Activated CD4-positive, alpha-beta T cell treated with anti-CD3 and anti-CD28 coated beads, Interleukin-2, amount 50 U/mL, for 48 hours (primary cell): ENCODE measurements at places on chromosomes 12 and 14.
A peak's percentile ranks its signal among the peaks of the same experiment; 100 is the strongest.

GRCh38 chr14:92944976-92945375 lies 22.0 kb downstream of the CHGA start:
- no peak for DNase-seq

DNA sequence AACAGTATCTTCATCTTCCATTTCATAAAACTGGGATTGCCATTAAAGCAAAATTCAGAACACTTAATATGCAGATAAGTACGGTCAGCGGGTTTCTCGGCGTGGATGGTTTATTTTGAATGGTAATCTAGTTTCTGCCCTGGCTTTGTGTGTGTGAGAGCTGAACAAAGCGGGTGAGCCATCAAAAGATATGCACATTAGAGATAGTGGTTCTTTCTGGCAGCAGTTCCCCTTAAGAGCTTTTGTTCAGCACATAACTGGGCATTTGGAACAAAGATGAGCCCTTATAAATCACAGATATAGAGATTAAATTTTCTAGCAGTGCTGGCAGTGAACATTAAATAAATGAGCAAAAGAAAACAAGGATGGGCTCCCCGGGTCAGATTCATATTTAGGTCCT lies 207.5 kb downstream of the CALM1 start:
- no peak for DNase-seq

DNA sequence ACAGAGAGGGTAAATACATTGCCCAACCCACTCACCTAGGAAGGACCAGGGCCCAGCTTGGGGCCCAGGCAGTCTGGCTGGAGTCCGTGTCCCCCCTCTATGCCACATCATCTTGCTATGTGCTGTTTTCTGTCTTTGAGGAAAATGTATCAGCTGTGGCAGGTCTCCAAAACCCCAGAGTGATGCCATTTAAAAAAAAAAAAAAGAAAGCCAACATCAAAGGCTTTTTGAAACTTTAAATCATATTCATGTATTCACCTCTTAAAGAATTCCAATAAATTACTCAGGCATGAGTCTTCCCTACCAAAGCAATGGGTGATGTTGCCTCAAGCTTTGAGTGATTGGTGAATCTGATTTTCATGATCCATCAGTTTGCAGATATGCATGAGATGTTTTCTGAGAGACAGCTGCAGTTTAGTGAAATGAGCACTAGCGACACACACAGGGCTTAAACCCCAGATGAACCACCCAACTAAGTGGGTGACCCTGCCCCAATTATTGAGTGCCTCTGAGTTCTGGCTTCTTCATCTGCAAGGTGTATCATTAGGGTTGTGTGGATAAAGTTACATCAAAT lies 6.1 kb downstream of the KRT81 start:
- DNase-seq: no peak

DNA sequence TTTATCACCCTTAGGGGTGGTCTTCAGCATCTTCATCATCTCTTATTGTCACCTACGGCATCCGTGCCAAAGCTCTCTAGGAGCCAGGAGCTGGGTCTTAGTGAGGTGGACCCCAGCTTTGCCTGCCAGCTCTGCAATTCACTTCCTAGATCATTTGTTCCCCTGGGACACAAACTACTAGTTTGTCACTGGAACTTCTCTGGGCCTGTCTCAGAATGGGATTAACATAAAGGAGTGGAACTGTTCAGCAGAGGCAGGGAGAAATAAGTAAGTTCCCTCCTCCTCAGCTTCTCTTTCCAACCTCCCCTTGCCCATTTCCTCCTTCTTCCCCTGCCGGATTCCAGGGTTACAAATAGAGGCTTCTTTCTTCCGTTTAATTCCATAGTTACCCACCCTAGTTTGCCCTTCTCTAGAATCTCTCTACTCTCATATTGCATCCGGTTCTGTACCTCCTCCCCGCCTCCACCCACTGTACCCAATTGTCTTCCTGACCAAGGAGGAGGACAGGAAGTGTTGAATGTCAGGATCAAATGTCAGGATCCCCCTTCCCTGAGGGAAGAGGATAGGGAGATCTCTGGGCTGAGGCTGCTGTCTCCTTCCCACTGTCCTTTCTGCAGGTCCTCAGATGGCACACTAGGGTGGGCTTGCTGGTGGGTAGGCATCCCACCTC lies 25.0 kb downstream of the LARP4 start:
- no peak for DNase-seq

GRCh38 chr14:95220663-95221231 lies 63.4 kb upstream of the DICER1 start:
- no peak for DNase-seq

DNA sequence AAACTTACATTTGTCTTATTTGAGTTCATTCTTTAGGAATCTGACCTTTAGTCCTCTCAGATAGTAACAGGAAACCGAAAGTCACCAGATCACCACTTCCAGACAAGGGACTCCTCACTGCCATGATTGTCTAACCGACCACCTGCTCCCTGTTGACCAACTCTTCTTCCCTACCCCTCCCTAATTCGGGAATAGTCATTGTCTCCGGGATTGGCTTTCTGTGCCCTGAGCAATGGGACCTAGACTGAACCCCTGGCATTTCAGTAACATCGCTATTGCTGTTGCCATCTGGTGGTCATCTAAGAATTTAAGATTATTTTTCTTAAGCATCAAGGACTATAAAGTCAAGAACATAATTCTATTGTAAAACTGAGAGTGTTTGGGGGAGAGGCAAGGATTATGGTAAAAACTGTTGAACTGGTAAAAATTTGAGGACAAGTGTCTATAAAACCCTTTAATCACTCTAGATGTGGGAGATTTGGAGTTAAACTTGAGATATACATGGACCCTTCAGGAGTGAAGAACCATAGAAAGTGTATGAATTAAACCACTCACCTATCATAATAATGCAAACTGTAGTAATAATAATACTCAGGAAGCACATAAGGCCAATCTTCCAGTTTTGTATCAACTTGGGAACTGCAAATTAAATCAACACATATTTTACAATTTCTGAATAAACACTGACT lies 6.3 kb downstream of the CLEC2A start:
- peak; percentile 7 for DNase-seq

DNA sequence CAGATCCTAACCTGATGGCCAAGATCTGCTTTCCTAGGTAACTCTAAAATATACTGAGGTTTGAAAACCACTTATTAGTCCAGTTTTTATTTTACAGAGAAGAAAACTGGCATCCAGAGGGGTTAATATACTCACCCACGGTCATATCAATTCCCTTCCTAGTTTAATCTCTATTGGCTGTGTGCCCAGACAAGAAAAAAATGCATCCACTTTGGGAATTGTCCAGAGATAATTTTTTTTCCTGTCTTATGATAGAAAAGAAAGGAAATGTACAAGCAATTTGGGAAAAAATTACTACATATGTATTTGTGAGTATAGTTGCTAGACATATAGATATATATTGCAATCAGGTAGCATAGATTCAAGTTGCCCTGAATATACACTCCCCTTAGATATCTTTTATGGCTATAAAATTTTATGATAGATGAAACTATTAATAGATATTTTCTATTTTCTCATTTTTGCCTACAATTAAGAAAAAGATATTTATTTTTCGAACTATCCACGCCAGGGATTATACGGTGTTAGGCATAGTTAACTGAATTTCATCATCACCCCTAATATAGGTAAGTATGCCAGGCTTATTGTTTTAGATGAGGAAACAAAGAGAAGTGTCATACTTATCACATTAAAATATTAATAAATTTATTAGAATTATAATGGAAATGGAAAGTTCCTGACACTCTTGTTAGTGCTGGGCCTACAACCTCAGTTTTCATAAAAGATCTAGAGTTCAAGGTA lies 100.5 kb upstream of the SLC38A2 start:
- DNase-seq: no peak

- no peak for DNase-seq
Observed at GRCh38 chr14:104009297-104009696, 67.0 kb upstream of the RD3L start.

- no peak for DNase-seq
Observed at GRCh38 chr14:91511043-91511383, 903 bp upstream of the PPP4R3A start.

- DNase-seq: no peak
Observed at GRCh38 chr14:95814363-95815225, 62.0 kb upstream of the TUNAR start.

DNA sequence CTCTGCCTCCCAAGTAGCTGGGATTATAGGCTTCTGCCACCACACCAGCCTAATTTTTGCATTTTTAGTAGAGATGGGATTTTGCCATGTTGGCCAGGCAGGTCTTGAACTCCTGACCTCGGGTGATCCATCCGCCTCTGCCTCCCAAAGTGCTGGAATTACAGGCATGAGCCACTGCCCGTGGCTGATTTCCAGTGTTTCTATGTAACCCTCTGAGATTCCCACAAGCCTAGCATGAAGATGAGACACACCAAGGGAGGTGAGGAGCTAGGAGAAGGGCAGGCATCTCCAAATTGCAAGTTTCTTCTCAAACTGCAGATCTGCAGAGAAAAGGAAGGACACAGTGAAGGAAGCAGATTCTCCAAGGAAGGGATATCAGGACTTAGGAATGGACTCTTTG lies 125.0 kb downstream of the CACNA1C start:
- no peak for DNase-seq

- DNase-seq: no peak
Observed at GRCh38 chr12:92186038-92186470, 40.4 kb upstream of the BTG1 start.

DNA sequence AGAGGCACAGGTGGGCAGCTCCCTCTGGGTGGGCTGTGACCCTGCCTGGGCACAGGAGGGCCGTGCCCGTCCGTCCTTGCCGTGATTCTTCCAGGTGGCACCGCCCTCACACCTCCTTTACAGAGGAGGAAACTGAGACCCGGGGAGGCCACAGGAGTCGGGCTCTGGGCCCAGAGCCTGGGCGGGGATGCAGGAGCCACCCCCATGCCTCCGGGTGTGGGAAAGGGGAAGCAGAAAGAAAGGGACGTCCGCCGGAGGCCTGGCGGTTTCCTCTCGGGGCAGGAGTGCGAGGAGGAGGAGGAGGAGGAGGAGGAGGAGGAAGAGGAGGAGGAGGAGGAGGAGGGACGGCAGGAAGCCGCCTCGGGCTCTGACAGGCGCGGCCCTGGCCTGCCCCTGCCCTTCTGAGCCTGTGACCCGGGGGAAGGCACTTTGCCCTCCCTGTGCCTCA lies 23.0 kb downstream of the SH2B3 start:
- no peak for DNase-seq

GRCh38 chr12:30980955-30981662 lies 54.6 kb downstream of the TSPAN11 start:
- no peak for DNase-seq

- DNase-seq: no peak
Observed at GRCh38 chr12:46503637-46504175, 131.1 kb upstream of the SLC38A2 start.

DNA sequence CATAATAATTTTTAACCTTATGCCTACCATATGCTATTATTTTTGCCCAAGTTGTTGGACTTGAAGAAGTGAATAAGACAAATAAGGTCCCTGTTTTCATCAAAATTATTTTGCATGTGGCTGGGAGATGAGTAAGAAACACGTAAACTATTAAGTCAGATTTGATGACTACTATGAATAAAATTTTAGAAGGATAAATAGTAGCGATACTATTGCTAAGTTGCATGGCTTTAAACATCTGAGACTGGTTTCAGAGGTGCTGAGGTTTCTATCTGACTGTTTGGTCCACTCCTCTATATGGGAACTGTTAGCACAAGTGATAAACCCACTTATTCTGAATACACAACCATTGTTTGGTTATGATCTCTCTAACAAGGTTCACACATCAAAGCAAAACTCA lies 674.3 kb upstream of the MDGA2 start:
- no peak for DNase-seq

- DNase-seq: no peak
Observed at GRCh38 chr14:103861413-103862392, 14.3 kb upstream of the PPP1R13B start.

DNA sequence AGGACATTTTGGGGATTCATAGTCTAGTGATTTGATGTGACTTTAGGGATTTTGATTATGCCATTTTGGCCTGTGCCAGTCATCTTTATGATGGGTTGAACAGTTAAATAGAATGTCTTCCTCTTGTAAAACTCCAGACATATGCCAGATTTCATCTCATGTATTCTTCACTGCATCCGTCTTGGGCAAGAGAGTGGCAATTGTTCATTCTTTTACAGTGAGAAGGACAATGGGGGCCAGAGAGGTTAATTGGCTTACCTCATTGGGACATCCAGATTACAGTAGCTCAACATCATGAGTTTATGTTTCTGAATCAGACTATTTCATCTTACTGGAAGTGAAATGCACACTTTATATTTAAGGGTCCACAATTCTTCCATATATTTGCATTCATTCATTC lies 108.2 kb upstream of the SLC38A2 start:
- DNase-seq: no peak

DNA sequence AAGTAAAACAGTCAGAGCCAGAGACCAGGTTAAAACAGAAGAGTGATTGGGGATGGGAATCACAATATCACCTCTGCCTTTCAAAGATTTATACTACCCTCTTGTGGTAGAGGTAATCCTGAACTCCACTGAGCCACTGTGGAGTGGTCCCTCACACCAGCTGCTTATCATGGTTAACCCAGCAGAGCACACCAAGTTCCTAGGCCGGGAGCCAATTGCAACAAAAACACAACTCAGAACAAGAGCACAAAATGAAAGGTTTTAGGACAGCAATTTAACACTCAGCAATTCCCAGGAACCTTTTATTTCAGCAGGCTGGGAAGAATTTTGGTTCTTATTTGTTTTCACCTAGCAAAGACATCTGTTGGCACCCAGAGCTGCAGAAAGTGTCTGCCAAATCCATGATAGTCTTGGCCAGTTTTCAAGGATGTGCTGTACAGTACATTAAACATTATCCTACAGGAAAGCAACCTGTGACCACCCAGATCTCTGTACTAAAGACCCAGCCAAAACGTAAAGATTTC lies 220.5 kb upstream of the ATXN7L3B start:
- no peak for DNase-seq

- DNase-seq: no peak
Observed at GRCh38 chr14:65281991-65282895, 130.3 kb upstream of the FUT8 start.

- DNase-seq: peak; percentile 52
Observed at GRCh38 chr12:56029666-56030293, 8.9 kb downstream of the IKZF4 start.

DNA sequence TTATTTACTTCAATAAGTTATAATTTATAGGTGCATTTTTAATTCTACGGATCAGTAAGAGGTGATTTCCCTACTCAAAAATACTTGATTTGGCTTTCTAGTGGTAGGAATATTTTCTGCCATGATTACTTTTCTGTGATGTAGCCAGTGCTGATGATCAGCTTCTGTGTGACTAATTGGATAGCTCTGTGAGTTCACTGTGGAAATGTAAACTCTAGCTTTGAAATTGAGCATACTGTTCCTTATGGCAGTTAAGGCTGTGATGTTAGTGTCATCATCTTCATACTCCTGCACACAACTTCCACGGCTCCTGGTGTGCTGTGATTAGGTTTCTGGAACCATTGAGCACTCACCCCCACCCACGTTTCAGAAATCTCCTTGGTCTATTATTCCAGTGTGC lies 48.2 kb downstream of the PLEKHA5 start:
- DNase-seq: no peak

GRCh38 chr14:23284654-23285529 lies 1.0 kb downstream of the HOMEZ start:
- peak; percentile 34 for DNase-seq
